WTC11 (cell line): ENCODE measurements at places on chromosomes 2 and 18. TPM values are rescaled to one million over a fixed set of nuclear protein-coding genes. Genes with fewer than 3 reads are reported as not detected.

The FAM228A gene
- total RNA-seq: 0.09 to 0.25 TPM in 2 of 3 replicates, not detected in the other

The ABCG8 gene
- 0.23 to 0.25 TPM in 2 of 3 replicates, not detected in the other for total RNA-seq

The MPP4 gene
- total RNA-seq: not detected in 3 replicates

The MAT2A gene
- total RNA-seq: 208 to 222 TPM (median 208 TPM) in 3 replicates

The REG1B gene
- total RNA-seq: 2.1 to 3.8 TPM (median 2.3 TPM) in 3 replicates

The STAM2 gene
- total RNA-seq: 9.0 to 12.0 TPM (median 11.1 TPM) in 3 replicates

The ITPRIPL1 gene
- total RNA-seq: 11.7 to 17.3 TPM (median 13.7 TPM) in 3 replicates

The CASP10 gene
- 2.8 to 2.9 TPM (median 2.8 TPM) in 3 replicates for total RNA-seq

The ABCA12 gene
- total RNA-seq: 0.04 TPM in 1 of 3 replicates, not detected in the others

The SCYGR1 gene
- not detected in 3 replicates for total RNA-seq

DNA sequence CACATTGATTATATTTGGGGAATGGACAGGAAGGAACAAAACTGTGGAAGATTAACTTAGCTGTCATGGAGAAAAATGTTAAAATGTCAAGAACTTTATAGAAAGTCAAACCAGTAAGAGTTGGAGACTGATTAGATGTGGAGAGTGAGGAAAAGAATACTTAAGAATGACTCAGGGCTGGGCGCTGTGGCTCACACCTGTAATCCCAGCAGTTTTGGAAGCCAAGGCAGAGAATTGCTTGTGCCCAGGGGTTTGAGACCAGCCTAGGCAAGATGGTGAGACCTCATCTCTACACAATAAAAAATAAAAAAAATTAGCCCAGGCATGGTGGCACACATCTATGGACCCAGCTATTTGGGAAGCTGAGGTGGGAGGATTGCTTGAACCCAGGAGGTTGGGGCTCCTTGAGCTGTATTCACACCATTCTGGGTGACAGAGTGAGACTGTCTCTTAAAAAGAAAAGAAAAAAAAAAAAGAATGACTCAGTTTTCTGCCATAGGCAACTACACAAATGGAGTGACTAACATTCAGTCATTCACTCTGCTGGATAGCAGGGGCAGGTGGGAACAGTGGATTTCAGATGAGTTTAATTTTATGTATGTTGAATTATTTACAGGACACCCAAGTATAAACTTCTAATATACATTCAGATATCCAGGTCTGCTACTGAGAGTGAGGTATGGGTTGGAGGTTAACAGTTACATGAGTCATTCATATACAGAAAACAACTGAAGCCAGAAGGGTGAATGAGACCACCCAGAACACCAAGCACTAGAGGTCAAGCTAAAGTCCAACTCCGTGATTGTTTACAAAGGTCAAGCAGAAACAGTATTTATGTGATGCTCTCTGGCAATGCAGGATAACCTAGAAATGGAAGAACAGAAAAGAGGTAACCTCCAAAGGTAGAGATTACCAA lies 33.9 kb downstream of the ORC2 start:
- no peak for DNase-seq
- peaks cover 46% of the 10 kb centered on the region for H3K36me3 ChIP-seq
- H3K27me3 ChIP-seq: no peaks in the 10 kb centered on the region
- H3K4me1 ChIP-seq: no peaks in the 10 kb centered on the region

GRCh38 chr2:30514848-30515435 lies 67.9 kb downstream of the LCLAT1 start:
- H3K36me3 ChIP-seq: peaks cover 27% of the 10 kb centered on the region
- H3K27me3 ChIP-seq: no peaks in the 10 kb centered on the region
- H3K4me1 ChIP-seq: peaks cover 48% of the 10 kb centered on the region
- H3K4me3 ChIP-seq: no peak overlapping the region
- DNase-seq: no peak

DNA sequence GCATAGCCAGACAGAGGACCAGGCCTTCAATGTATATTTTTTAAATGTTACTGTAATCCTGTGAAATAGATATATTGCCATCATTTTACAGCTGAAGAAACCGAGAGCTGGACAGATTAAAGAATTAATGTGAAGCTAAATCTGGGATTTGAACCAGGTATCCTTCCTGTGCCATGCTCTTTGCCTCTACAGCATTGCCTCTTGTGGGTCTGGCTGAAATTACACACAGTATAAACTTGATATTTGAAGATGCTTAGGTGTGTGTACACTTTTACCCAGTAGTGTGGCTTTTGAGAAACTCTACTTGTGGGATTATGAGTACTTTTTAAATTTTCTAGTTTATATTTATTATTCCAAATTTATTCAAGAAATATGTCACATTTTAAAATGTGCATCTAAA lies 264.5 kb downstream of the CNTNAP5 start:
- no peak overlapping the region for H3K27ac ChIP-seq
- H3K27me3 ChIP-seq: no peaks in the 10 kb centered on the region; the same call in 1 of the 2 replicates
- DNase-seq: no peak
- H3K4me3 ChIP-seq: no peak overlapping the region
- H3K36me3 ChIP-seq: no peaks in the 10 kb centered on the region
- peaks cover 14% of the 10 kb centered on the region for H3K4me1 ChIP-seq

GRCh38 chr2:222804351-222804750 lies 56.5 kb upstream of the ACSL3 start:
- H3K4me1 ChIP-seq: peaks cover 4% of the 10 kb centered on the region; the same call in 1 of the 2 replicates
- no peak overlapping the region for H3K27ac ChIP-seq
- no peak overlapping the region for H3K4me3 ChIP-seq
- no peaks in the 10 kb centered on the region for H3K27me3 ChIP-seq
- DNase-seq: no peak

DNA sequence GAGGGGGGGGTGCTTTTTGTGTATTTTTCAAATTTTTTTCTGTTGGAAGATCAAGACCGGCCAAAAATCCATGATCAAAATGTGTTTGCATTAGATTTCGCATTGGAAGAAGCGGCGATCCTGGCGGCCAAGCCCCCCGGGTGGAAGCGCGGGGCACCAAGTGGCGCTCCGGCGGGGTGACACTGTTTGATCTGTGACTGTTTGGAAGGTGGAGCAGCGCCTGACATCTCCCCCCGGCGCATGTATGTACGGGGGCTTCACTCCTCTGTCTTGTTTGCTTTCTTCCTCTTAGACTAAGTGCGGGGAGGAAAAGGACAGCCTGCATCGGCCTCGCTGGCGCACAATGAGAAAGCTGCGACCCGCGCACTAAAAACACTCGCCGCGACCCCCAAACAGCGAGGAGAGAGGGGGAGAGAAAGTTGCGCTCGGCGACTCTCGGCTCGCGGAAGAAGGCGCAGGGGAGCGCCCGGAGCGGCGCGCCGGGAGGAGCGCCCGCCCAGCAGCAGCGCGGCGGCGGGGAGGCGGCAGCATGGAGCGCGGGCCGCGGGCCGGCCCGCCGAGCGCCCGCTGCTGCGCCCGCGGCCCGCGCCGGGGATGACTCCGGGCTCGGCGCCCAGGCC lies 515 bp downstream of the TSHZ1 start:
- peak overlapping the region; percentile 84 for H3K4me3 ChIP-seq
- no peaks in the 10 kb centered on the region for H3K36me3 ChIP-seq
- H3K27me3 ChIP-seq: peaks cover 66% of the 10 kb centered on the region
- no peak overlapping the region for H3K27ac ChIP-seq
- peaks cover 52% of the 10 kb centered on the region for H3K4me1 ChIP-seq
- DNase-seq: no peak

DNA sequence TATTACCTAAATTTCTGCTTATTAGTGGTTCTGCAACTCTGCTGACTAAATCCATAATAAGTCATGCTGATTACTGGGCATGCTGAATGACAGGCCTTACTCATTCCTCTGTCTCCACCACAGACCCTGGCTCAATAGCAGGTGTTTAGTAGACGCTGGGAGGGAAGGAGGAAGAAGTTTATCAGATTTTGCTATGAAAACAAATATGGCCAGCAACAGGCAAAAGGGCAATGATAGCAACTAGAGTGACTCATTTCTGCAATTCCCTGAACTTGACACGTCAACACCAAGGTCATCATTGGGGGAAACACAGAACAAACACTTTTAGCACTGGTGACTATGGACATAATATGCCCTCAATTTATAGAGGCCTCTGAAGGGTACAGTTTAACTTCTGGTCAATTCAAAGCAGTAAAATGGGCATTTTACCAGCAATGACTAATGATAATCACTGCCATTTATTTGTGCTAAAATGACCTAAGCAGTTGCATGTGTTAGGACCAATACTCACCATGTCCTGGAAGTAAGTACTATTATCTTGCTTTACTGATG lies 35.2 kb downstream of the TMEM163 start:
- peaks cover 32% of the 10 kb centered on the region for H3K4me1 ChIP-seq
- no peak for DNase-seq
- no peak overlapping the region for H3K4me3 ChIP-seq
- no peak overlapping the region for H3K27ac ChIP-seq

DNA sequence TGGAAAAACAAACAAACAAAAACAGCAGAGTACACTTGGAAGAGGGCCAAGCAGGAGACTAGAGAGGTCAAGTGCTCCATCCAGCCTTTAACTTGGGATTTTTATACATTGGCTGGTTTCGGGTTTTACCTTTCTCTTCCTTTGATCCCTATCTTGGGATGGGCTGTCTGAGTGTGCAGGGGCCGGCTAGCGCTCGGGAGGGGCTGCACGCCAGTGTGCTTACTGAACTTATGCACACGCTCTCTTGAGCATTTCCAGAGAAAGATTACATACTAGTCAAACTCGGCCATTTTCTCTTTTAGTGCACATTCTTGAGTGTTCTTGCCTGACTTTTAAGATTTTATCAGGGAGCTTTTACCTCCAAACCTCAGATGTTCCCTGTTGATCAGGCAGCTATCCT lies 707.8 kb downstream of the DSC3 start:
- no peak overlapping the region for H3K27ac ChIP-seq
- no peak overlapping the region for H3K4me3 ChIP-seq
- no peaks in the 10 kb centered on the region for H3K27me3 ChIP-seq
- DNase-seq: no peak

- H3K4me1 ChIP-seq: peaks cover 12% of the 10 kb centered on the region
- no peaks in the 10 kb centered on the region for H3K36me3 ChIP-seq
- peaks cover 7% of the 10 kb centered on the region; the same call in 1 of the 2 replicates for H3K27me3 ChIP-seq
- H3K27ac ChIP-seq: no peak overlapping the region
These were observed 8.7 kb upstream of the PSD4 start for GRCh38 chr2:113164930-113165585.

- DNase-seq: no peak
- peaks cover 26% of the 10 kb centered on the region for H3K36me3 ChIP-seq
- H3K4me3 ChIP-seq: no peak overlapping the region
- H3K27me3 ChIP-seq: no peaks in the 10 kb centered on the region
- H3K27ac ChIP-seq: no peak overlapping the region
These were observed 50.7 kb downstream of the PIK3C3 start for GRCh38 chr18:42005782-42006181.

DNA sequence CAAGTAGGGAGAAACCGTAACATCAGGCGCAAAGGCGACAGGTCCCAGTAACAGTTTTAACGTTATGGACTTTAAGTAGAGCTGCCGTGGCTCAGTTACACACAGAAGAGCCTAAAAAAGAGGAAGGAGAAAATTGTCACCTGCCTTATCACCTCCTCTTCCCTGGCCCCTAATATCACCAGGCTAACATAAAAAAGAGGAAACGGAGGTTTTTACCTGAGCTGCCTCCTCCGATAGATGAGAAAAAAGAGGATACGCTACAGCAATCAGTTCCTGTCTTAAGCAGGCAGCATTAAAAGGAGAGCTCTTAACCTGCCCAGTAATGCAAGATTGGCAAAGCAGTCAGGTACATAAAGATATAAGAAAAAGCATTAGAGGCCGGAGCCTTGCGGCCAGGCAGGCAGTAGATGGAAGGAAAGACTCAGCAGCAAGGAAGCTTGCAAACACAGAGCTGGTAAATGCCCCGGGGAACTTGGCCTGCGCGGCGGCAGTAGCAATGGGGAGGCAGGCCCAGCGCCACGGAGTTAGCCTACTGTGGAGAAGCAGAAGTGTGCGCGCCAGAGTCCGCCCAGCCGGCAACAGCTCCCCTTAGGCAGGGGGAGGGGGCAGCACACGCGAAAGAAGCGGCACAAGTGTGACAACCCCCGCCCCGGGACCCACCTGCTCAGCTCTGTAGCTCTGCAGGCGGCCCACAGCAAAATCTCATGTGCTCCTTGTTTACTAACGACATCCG lies 116.3 kb upstream of the SCN7A start:
- DNase-seq: peak; percentile 66
- H3K27ac ChIP-seq: no peak overlapping the region
- peaks cover 4% of the 10 kb centered on the region for H3K36me3 ChIP-seq
- H3K4me3 ChIP-seq: peak overlapping the region; percentile 43

GRCh38 chr18:37778417-37779165 lies 213.0 kb upstream of the CELF4 start:
- no peak overlapping the region for H3K4me3 ChIP-seq
- H3K27ac ChIP-seq: no peak overlapping the region
- H3K27me3 ChIP-seq: no peaks in the 10 kb centered on the region; the same call in 1 of the 2 replicates
- no peaks in the 10 kb centered on the region for H3K36me3 ChIP-seq
- H3K4me1 ChIP-seq: no peaks in the 10 kb centered on the region
- DNase-seq: peak; percentile 93

- H3K27ac ChIP-seq: peak overlapping the region; percentile 66
- H3K36me3 ChIP-seq: no peaks in the 10 kb centered on the region
- H3K27me3 ChIP-seq: no peaks in the 10 kb centered on the region
- no peak for DNase-seq
- H3K4me1 ChIP-seq: peaks cover 34% of the 10 kb centered on the region
- no peak overlapping the region for H3K4me3 ChIP-seq
These were observed 9.0 kb upstream of the DSEL start for GRCh38 chr18:67525328-67526099.

- H3K4me1 ChIP-seq: peaks cover 7% of the 10 kb centered on the region
- peaks cover 32% of the 10 kb centered on the region for H3K27me3 ChIP-seq
- peak; percentile 70 for DNase-seq
- no peak overlapping the region for H3K27ac ChIP-seq
These were observed 44.3 kb downstream of the SERTAD2 start for GRCh38 chr2:64609227-64609941.

DNA sequence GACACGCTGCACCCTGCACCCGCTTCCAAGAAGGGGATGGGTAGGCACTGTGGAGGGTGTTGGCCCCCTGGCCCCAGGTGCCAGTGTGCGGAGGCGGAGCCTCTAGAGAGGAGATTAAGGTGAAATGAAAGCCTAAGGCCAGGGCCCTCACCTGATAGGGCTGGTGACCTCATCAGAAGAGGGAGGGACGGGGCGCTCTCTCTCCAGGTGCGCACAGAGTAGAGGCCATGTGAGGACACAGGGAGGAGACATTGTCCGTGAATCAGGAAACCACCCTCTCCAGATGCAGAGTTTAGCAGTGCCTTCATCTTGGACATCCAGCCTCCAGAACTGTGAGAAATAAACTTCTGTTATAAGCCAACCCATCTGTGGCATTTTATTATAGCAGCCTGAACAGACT lies 62.3 kb downstream of the PSMG2 start:
- H3K27me3 ChIP-seq: no peaks in the 10 kb centered on the region
- H3K36me3 ChIP-seq: no peaks in the 10 kb centered on the region
- H3K4me3 ChIP-seq: no peak overlapping the region

- H3K36me3 ChIP-seq: peaks cover 28% of the 10 kb centered on the region
- peaks cover 16% of the 10 kb centered on the region for H3K4me1 ChIP-seq
- H3K4me3 ChIP-seq: no peak overlapping the region
These were observed 478.5 kb upstream of the ID2 start for GRCh38 chr2:8203364-8203763.

- H3K36me3 ChIP-seq: peaks cover 8% of the 10 kb centered on the region
- H3K4me1 ChIP-seq: no peaks in the 10 kb centered on the region; the same call in 1 of the 2 replicates
- H3K27me3 ChIP-seq: no peaks in the 10 kb centered on the region
- no peak overlapping the region for H3K4me3 ChIP-seq
- no peak overlapping the region for H3K27ac ChIP-seq
These were observed 636.7 kb upstream of the ID2 start for GRCh38 chr2:8045081-8045614.
